ENCODE measurements at places on chromosomes 7 and 10. TPM values are rescaled to one million over a fixed set of nuclear protein-coding genes. Genes with fewer than 3 reads are reported as not detected.
A peak's percentile ranks its signal among the peaks of the same experiment; 100 is the strongest.

DNA sequence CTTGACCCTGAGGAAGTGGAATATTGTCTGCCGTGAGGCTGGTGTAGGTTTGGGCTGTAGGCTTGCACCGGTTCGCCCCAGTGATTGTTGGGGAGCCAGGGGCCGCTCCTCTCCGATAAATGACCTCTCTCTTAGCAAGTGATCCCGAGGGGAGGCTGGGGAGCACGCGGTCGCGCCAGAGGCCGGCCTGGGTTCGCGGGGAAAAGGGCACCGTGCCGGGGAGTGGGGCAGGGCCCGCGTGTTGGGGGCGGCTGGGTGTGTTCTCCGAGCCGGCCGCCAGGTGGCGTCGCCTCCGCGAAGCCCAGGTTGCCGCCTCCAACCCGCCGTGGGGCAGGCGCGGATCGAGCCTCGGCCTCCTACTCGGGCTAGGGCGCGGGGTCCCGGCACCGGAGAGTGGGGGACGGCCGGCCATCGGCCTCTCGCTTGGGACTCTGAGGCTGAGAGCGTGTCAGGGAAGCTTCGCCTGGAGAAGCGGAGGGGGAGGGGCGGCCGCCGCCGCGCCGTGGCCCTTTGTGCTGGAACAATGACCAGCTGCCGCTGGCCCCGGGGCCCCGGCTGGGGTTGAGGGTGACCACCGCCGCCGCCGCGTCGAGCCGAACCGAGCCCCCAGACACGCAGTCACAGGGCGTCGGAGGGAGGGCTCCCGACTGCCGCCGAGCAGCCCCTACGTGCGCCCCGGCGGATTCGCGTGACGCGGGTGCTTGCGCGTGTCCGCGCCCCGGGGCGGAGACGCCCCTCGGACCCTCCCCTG is 442 bp upstream of the LZTS2 start:
- H3K27ac ChIP-seq: peak overlapping the region; percentile 88
- H3K4me1 ChIP-seq: peaks cover 30% of the 10 kb centered on the region
- H3K4me3 ChIP-seq: peak overlapping the region; percentile 87
- peaks cover 18% of the 10 kb centered on the region for H3K36me3 ChIP-seq

The UNCX gene
- not detected for total RNA-seq

DNA sequence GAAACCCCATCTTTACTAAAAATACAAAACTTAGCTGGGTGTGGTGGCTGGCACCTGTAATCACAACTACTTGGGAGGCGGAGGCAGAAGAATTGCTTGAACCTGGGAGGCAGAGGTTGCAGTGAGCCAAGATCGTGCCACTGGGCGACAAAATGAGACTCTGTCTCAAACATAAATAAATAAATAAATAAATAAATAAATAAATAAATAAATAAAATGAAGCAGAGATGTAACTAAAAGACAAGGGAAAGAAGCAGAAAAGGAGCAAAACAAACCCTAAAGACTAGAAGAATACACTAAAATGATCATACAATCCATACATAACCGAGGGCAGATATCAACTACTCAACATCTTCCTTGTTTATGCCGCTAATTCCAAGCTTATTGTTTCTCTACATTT is 209.8 kb downstream of the TYW1 start:
- no peak overlapping the region for H3K4me3 ChIP-seq
- peaks cover 47% of the 10 kb centered on the region for H3K36me3 ChIP-seq
- no peak overlapping the region for H3K27ac ChIP-seq
- DNase-seq: no peak

DNA sequence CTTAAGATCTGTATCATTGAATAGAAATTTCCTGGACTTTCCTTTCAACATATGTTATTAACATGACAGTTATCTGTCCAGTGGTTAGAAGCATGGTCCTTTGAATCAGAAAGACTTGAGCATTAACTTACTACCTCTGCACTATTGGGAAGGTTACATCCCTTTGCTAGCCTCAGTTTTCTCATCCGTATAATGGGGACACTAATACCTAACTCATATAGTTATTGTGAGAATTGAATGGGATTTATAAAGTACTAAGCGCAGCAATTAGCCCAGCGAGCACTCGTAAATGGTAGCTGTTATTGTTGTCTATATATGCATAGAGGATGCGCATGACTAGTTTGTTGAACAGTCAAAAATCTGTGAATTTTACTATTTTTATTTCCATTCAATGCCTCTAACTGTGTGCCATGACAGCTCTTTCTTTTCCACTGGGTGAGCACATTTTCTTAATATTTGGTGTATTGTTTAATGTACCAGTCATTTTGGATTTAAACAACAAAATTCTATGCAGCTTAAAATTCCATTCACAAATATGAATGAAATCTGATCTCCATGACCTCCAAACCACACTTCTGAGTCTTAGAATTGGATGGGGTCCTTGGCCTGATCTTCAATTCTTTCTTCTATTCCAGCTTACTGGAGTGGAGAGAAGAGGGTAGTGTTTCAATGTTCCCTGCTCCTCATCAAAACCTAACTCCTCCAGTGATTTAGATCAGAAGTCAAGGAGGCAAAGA is 65.0 kb downstream of the CACNB2 start:
- H3K4me1 ChIP-seq: no peaks in the 10 kb centered on the region
- H3K27me3 ChIP-seq: peaks cover 2% of the 10 kb centered on the region
- DNase-seq: no peak
- H3K36me3 ChIP-seq: no peaks in the 10 kb centered on the region
- H3K27ac ChIP-seq: no peak overlapping the region
- H3K4me3 ChIP-seq: no peak overlapping the region

- no peak overlapping the region for H3K27ac ChIP-seq
- H3K27me3 ChIP-seq: peaks cover 37% of the 10 kb centered on the region
- H3K36me3 ChIP-seq: no peaks in the 10 kb centered on the region
- no peak for DNase-seq
- peaks cover 8% of the 10 kb centered on the region for H3K4me1 ChIP-seq
These were observed 561 bp downstream of the SHTN1 start for GRCh38 chr10:117004227-117005025.

- H3K4me1 ChIP-seq: no peaks in the 10 kb centered on the region
- no peak overlapping the region for H3K27ac ChIP-seq
- no peaks in the 10 kb centered on the region for H3K27me3 ChIP-seq
- DNase-seq: no peak
These were observed 39.1 kb downstream of the MINDY3 start for GRCh38 chr10:15821046-15821683.

GRCh38 chr7:98575878-98576277 is 41.2 kb upstream of the NPTX2 start:
- H3K4me1 ChIP-seq: no peaks in the 10 kb centered on the region
- peaks cover 2% of the 10 kb centered on the region for H3K36me3 ChIP-seq
- no peaks in the 10 kb centered on the region for H3K27me3 ChIP-seq
- no peak for DNase-seq

The ASAH2B gene
- 1.3 TPM for total RNA-seq

DNA sequence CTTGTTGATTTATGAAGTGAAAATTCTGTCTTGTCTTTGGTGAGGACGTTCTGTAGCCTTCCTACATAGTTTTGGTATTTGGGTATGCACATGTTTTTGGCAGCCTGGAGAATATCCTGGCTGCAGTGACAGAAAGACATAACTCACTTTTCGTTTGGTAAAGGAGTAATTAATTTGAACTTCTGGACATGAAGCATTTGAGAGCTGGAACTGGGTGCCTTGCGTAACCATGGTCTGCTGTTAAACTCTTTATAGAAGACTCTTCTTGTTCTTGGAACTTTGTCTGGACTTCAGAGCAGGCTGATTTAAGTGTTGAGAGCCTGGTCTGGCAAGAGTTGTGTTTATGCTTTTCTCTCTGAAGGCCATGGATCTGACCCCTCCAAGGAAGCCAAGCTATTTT is 231.3 kb downstream of the LRMDA start:
- no peaks in the 10 kb centered on the region for H3K36me3 ChIP-seq
- DNase-seq: no peak
- H3K27ac ChIP-seq: no peak overlapping the region
- no peaks in the 10 kb centered on the region for H3K4me1 ChIP-seq
- H3K4me3 ChIP-seq: no peak overlapping the region

DNA sequence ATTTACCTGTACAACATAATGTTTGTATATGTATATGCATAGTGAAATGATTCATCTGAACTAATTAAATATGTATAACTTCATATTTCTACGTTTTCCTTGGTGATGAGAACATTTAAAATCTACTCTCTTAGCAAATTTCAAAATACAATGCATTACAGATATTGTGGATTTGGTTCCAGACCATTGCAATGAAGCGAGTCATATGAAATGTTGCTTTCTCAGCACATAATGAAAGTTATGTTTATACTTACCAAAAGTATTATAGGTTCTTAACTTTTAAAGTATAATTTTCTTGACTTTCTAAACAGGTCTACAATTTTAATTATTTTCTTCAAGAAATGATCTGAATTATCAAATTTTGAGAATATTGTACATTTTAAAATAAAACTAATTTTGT is 189.2 kb downstream of the CSTF2T start:
- DNase-seq: no peak
- no peak overlapping the region for H3K4me3 ChIP-seq
- no peaks in the 10 kb centered on the region for H3K27me3 ChIP-seq
- H3K36me3 ChIP-seq: no peaks in the 10 kb centered on the region
- no peaks in the 10 kb centered on the region for H3K4me1 ChIP-seq
- no peak overlapping the region for H3K27ac ChIP-seq

GRCh38 chr10:63209705-63210104 is 76.6 kb downstream of the NRBF2 start:
- no peak overlapping the region for H3K27ac ChIP-seq
- no peak overlapping the region for H3K4me3 ChIP-seq
- DNase-seq: no peak
- H3K27me3 ChIP-seq: no peaks in the 10 kb centered on the region

GRCh38 chr7:46525876-46526275 is 604.8 kb upstream of the IGFBP3 start:
- H3K27me3 ChIP-seq: no peaks in the 10 kb centered on the region
- no peak overlapping the region for H3K27ac ChIP-seq

GRCh38 chr10:7734821-7735220 is 31.7 kb downstream of the ITIH2 start:
- H3K4me3 ChIP-seq: no peak overlapping the region
- H3K27me3 ChIP-seq: peaks cover 4% of the 10 kb centered on the region
- no peaks in the 10 kb centered on the region for H3K36me3 ChIP-seq
- DNase-seq: no peak
- H3K27ac ChIP-seq: no peak overlapping the region

DNA sequence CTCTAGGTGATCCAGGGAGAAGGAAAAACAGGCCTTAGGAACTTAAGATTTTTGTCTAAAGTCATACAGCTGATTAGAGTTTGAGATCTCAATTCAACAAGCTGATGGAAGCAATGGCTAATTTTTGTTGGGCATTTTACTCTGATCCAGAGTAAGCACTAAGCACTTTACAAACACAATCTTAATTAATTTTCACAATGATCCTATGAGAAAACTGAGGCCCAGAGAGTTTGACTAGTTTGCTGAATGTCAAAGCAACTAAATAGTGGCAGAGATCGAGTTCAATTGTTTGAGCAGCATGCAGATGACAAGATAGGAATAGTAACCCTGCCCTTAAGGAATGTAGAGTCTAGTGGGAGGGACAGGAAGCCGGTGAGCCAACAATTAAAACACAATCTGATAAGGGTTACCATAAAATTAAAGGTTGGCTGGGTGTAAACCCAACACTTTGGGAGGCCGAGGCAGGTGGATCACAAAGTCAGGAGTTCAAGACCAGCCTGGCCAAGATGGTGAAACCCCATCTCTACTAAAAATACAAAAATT is 13.5 kb upstream of the RPEL1 start:
- H3K27me3 ChIP-seq: no peaks in the 10 kb centered on the region
- H3K4me1 ChIP-seq: peaks cover 4% of the 10 kb centered on the region
- H3K4me3 ChIP-seq: no peak overlapping the region
- no peak for DNase-seq

DNA sequence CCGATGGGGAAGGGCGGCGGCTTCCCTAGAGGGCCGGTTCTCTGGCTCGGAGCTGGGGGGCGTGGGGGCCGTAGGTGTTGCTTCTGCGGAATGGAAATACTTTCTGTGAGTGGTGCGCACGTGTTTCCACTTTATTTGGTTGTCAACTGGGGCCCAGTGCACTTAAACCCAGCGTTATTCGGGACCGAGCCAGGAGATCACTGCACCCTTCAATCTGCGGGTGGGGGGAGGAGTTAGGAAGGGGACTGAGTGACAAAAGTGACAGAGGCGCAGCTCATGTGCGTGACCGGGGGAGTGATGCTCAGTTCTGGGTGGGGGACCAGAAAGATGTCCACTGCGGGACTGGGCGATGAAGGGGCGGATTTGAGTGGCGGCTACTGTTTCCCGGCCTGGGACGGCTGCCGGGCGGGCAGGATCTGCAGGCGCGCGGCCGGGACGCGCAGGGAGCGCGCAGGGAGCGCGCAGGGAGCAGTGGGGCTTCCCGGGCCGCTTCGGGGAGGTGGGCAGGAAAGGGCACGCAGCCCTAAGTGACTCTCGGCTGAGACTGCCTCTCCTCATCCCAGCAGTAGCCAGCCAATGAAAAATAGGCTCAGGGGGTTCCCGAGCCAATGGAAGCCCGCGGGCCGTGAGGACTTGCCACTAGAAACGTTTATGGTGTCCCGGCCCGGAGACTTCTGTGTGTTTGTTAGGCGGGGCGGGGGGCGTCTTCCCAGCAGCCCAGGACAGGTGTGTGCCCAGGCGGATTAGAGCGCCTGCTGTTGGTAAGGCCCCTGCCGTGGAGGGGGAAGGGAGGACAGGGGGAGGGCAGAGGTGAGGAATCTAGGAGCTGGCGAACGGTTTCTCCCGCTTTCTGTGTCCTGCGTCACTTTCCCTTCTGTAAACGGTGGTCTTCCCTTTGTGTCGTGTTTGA is 54.3 kb upstream of the KDM7A start:
- peaks cover 59% of the 10 kb centered on the region for H3K4me1 ChIP-seq
- H3K36me3 ChIP-seq: peaks cover 2% of the 10 kb centered on the region
- DNase-seq: no peak
- no peaks in the 10 kb centered on the region for H3K27me3 ChIP-seq
- H3K27ac ChIP-seq: peak overlapping the region; percentile 95

DNA sequence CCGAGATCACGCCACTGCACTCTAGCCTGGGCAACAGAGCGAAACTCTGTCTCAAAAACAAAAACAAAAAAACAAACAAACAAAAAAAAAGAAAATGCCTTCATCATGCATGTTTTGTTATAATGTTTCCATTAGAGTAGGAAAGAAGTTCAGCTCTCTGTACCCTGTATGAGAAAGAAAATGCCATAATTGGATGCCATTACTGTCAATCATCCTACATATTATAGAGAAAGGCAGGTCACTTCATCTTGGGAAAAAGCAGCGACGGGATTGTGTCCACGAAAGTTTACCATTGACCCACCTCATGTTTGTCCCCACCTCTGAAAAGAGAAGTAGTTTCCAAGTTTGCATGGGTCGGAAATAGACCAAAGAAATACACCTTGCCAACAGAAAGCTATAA is 33.8 kb downstream of the SEC61G start:
- DNase-seq: no peak
- no peaks in the 10 kb centered on the region for H3K4me1 ChIP-seq
- no peak overlapping the region for H3K27ac ChIP-seq
- peaks cover 4% of the 10 kb centered on the region for H3K27me3 ChIP-seq
- H3K36me3 ChIP-seq: no peaks in the 10 kb centered on the region
- H3K4me3 ChIP-seq: no peak overlapping the region

The PRSS37 gene
- not detected for total RNA-seq

The LIPK gene
- total RNA-seq: not detected
